ENCODE measurements at places on chromosomes 3 and 15. TPM values are rescaled to one million over a fixed set of nuclear protein-coding genes. Genes with fewer than 3 reads are reported as not detected.

Gene COL6A6
- 4.8 TPM for total RNA-seq

Gene HTR3E
- not detected for total RNA-seq

- H3K27ac ChIP-seq, result no peak overlapping the region
- peaks cover 8% of the 10 kb centered on the region for H3K4me1 ChIP-seq
- no peaks in the 10 kb centered on the region for H3K36me3 ChIP-seq
- H3K4me3 ChIP-seq, result no peak overlapping the region
- no peak for DNase-seq
These were observed 127.1 kb downstream of the MEGF11 start for GRCh38 chr15:66126456-66126855.

DNA sequence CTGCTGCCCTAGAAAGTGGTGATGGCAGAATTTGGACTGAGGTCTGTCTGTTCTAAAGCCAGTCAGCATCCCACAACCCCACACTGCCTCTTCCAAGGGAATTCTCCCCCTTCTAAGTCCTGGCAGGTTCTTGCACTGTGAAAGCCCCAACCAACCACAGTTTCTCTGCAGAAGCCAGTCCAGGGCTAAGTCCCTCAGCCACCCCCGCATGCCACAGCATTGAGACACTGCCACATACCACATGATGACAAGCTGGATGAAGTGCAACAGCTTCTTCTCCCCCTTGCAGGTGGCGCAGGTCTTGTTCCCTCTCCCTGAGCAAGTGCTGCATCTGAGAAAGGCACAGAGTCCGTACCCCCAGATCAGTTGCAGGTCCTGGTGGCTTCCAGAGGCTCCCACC, 18.6 kb downstream of the SSUH2 start:
- no peaks in the 10 kb centered on the region for H3K4me1 ChIP-seq
- no peaks in the 10 kb centered on the region for H3K27me3 ChIP-seq
- no peak overlapping the region for H3K4me3 ChIP-seq
- no peak for DNase-seq
- no peak overlapping the region for H3K27ac ChIP-seq
- no peaks in the 10 kb centered on the region for H3K36me3 ChIP-seq

- DNase-seq, result no peak
- no peaks in the 10 kb centered on the region for H3K27me3 ChIP-seq
- H3K36me3 ChIP-seq, result no peaks in the 10 kb centered on the region
- peak overlapping the region; percentile 68 for H3K27ac ChIP-seq
- no peaks in the 10 kb centered on the region for H3K4me1 ChIP-seq
These were observed 22.6 kb downstream of the CYP8B1 start for GRCh38 chr3:42853056-42853455.

- H3K36me3 ChIP-seq, result peaks cover 4% of the 10 kb centered on the region
- no peak overlapping the region for H3K27ac ChIP-seq
- H3K4me1 ChIP-seq, result no peaks in the 10 kb centered on the region
- no peak overlapping the region for H3K4me3 ChIP-seq
These were observed 48.1 kb downstream of the CALML4 start for GRCh38 chr15:68157074-68157473.

Gene LRIG1
- total RNA-seq, result 97.4 TPM

Gene CLDN16
- 0.26 TPM for total RNA-seq

DNA sequence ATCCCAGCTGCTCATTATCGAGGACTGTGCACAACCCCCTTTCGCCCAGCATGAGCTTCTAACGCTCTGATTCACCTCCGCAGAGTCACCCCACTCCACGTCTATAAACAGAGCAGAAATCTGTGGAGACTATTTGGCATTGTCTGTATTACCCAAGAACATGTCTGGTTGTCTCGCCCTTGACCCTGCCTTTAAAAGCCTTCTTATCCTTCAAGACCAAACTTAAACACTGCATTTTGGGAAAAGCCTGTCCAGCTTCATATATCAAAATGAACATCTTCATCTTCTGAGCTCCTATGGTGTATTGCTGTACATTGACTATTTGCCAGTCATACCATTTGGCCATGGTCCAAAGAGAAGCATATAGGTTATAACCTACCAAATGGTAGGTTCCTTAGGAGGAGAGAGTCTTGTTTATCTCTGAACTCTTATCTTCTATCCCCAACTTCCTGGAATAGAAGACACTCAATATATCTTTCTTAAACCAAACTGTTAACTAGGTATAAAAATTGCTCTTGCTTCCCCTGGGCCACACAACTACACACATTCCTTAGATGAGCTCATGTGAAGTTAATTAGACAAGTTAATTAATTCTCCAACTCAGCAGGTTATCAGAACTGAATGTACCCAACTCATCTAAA, 90.1 kb downstream of the FBN1 start:
- DNase-seq, result no peak
- no peaks in the 10 kb centered on the region for H3K27me3 ChIP-seq
- peaks cover 3% of the 10 kb centered on the region for H3K4me1 ChIP-seq
- H3K36me3 ChIP-seq, result no peaks in the 10 kb centered on the region
- H3K27ac ChIP-seq, result no peak overlapping the region
- no peak overlapping the region for H3K4me3 ChIP-seq

GRCh38 chr15:65115086-65115485, at the start of gene UBAP1L:
TSS of gene UBAP1L (minus strand) at chr15:65115200. CDS start at chr15:65106215, 8,985 bp downstream.
- no peak for DNase-seq
- no peak within 1 kb of the TSS for H3K27ac ChIP-seq
- H3K27me3 ChIP-seq, result no peaks in the 10 kb centered on the region
- no peaks in the 10 kb centered on the region for H3K4me1 ChIP-seq

DNA sequence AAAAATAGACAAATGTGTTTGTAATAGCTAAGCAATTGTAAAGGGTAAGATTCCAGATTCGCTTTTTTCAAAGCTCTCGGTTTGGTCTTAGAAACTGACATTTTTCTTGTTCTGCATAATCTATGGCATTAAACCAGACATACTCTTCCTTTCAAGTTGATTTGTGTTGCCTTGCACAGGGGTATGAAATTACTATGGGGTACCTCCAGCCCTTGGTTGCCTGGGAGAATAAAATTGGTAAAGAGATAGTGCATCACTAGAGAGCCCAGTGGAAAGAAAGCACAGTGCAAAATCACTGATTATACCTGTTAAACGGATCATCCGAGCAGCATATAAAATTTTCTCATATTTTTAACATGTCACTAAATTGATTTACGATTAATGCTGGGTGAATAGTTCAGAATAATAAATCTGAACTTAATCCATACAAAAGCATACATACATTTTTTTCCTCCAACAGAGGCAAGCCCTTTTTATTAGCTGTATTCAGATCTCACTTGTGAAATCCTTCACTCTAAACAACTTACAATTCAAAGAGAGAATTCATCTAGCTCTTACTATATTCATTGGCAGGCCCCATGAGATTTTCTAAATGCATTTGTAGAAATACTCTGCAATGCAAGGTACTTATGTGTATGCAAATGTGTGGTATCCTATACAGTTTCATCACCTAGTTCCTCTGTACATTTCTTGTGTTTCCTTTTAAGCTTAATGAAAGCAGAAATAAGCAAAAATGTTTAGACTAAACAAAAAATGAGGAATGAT, 224.4 kb downstream of the ROBO1 start:
- no peak overlapping the region for H3K27ac ChIP-seq
- no peak overlapping the region for H3K4me3 ChIP-seq
- DNase-seq, result no peak
- no peaks in the 10 kb centered on the region for H3K27me3 ChIP-seq

DNA sequence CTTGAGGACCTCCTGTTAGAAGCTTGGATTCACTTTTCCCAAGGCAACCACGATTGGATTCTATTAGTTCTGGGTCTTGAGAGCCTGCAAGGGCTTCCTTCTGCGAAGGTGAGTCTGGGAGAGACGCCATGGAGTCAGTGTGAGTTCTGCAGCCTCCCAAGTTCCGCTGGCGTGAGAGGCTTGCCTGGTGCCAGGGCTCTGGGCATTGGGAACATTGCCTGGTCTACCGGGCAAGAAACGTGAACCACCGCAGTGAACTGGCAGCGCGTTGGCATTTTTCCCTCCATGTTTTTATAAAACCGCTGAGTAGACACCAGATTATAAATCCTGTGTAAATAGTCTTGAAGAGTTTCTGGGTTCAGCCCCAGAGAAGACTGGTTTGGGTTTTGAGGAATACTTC, 160.9 kb downstream of the IGF1R start:
- DNase-seq, result no peak
- no peak overlapping the region for H3K4me3 ChIP-seq
- no peak overlapping the region for H3K27ac ChIP-seq
- H3K36me3 ChIP-seq, result no peaks in the 10 kb centered on the region

GRCh38 chr3:68919000-68919399, 13.3 kb downstream of the TAFA4 start:
- H3K4me3 ChIP-seq, result no peak overlapping the region
- no peak overlapping the region for H3K27ac ChIP-seq
- H3K36me3 ChIP-seq, result no peaks in the 10 kb centered on the region

GRCh38 chr3:187975561-187976364, 178.2 kb upstream of the LPP start:
- H3K36me3 ChIP-seq, result no peaks in the 10 kb centered on the region
- no peaks in the 10 kb centered on the region for H3K4me1 ChIP-seq
- H3K27ac ChIP-seq, result no peak overlapping the region

- no peak overlapping the region for H3K27ac ChIP-seq
- no peaks in the 10 kb centered on the region for H3K36me3 ChIP-seq
- DNase-seq, result no peak
These were observed 52.7 kb downstream of the RASGRF1 start for GRCh38 chr15:79037848-79038247.

GRCh38 chr15:26178640-26179220, 315.6 kb upstream of the ATP10A start:
- no peaks in the 10 kb centered on the region for H3K4me1 ChIP-seq
- H3K27ac ChIP-seq, result no peak overlapping the region
- H3K4me3 ChIP-seq, result no peak overlapping the region

Gene ALS2CL
- 53.6 TPM for total RNA-seq

Gene WWTR1
- 88.9 TPM for total RNA-seq

Gene CRABP1
- total RNA-seq, result not detected

Gene KY
- 0.06 TPM for total RNA-seq

Gene ARNT2
- total RNA-seq, result 12.2 TPM

Gene ALG1L2
- not detected for total RNA-seq

GRCh38 chr3:133273346-133273745, 126.5 kb upstream of the BFSP2 start:
- no peaks in the 10 kb centered on the region for H3K36me3 ChIP-seq
- peaks cover 32% of the 10 kb centered on the region for H3K4me1 ChIP-seq
- H3K27ac ChIP-seq, result no peak overlapping the region

Gene MAP1A
- total RNA-seq, result 17.8 TPM

All from lung (tissue), 17 donors.